ENCODE measurements at places on chromosomes 11 and 22.

GRCh38 chr11:44008088-44008501, 39.7 kb upstream of the ACCSL start:
- no peak for DNase-seq

DNA sequence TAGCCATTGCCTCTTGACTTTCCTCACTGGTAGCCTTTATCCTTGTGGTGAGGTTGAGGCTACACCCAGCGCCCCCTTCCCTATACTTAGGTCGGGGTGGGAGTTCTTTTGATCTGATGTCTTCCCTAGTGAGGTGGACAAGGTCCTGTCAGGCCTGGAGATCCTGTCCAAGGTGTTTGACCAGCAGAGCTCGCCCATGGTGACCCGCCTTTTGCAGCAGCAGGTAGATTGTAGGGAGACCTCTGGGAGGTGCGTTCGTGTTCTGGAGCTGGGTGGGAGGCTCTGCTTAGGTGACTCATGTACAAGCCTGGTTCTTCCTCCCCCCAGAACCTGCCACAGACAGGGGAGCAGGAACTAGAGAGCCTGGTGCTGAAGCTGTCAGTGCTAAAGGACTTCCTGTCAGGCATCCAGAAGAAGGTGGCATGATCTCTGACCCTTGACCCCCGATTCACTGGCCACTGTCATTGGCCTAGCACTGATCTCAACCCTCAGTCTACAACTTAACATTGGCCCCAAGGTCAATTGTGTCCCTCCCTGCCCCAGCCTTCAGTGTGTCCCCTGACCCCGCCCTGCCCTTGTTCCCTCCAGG, 4.9 kb downstream of the INPPL1 start:
- no peak for DNase-seq

DNA sequence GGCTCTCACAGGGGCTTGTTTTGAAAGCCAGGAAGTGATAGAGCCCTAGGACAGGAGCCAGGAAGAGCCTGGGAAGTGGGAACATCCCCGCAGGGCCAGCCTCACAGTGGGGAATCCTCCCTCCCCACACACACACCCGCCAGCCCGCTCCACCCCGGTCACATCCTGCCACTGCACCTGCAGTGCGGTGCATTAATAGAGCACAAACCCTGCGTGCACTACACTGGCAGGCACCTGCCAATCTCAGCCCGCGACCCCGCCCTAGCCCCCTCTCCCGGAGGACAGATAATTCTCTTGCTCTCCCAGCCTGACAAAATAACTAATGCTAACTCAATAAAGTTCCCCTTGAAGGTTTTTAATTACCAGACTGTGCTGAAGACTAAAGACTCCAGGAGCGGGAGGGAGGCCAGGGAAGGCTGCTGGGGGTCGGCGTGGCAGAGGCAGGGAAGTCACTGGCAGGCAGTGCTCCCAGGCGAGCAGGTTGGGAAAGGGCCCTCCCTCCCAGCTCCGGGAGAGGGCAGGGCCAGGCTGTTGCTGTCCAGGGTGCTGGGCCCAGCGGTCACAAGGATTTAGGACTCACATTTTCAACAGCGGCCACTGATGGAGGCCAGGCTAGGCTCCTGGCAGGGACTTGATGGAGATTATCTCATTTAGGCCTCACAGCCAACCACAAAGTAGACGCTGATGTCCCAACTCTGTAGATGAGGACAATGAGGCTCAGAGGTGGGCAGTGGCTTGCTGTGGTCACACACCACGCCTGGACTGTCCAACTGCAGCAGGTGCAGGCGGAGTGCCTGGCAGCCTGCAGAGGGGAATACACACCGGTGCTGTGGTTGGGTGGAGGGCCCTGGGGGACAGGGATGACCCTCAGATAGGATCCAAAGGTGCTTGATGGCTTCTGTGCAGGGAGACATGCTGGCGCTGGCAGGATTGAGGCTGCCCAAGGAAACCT, 23.9 kb upstream of the TCF20 start:
- no peak for DNase-seq

- DNase-seq, result no peak
Observed at GRCh38 chr11:36146437-36146836, 142.8 kb downstream of the COMMD9 start.

GRCh38 chr11:76798671-76799065, 15.5 kb downstream of the TSKU start:
- no peak for DNase-seq

GRCh38 chr11:1473786-1474185, 12.8 kb downstream of the MOB2 start:
- no peak for DNase-seq

GRCh38 chr11:102469196-102469821, 16.7 kb upstream of the TMEM123 start:
- no peak for DNase-seq

DNA sequence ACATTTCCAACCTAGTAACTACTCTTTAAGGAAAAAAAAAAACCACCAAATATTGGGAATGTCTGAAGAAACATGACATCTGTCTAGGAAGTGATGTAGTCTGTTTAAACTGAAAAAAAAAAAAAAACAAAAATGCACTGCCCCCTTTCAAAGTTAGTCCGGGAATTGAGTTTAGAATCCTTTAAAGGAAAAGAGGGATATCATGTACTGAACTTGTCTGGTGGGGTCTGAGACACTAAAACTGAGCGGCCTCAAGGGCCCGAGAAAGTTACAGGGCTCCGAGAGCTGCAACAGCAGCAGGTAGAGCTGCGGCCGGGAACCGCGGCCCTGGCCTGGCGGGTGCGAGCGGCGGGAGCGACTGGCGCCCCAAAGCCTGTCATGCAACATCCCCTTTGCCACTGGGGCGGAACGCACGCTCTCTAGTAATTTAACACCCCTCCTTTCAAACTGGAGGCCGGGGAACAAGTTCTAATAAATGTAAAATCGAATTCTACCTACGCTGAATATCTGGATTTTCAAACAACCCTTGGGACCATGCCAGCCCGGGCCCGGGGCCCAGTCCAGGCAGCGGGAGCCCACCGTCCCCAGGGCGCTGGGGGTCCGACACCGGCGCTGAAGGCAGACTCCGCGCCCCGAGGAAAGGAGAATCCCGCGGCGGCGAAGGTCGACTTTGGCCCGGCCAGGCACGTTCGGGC, 736 bp downstream of the RDX start:
- DNase-seq, result peak; percentile 49

GRCh38 chr11:8357891-8358566, 94.4 kb upstream of the LMO1 start:
- DNase-seq, result no peak

DNA sequence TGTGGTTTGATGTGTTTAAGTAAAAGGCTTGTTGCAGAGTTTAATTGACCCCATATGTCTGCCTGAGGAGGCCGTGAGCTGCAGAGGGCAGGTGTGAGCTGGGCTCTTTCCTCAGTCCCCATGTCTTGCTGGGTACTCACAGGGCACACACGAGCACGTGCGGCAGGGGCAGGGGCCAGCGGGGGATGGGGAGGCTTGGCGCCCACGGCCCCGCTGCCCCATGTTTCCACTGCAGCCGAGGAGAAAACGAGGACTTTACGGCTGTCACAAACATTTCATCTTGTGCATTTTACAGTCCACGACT, 24.7 kb upstream of the CCDC188 start:
- no peak for DNase-seq

- DNase-seq, result no peak
Observed at GRCh38 chr11:109584001-109584972, 162.3 kb downstream of the C11orf87 start.

DNA sequence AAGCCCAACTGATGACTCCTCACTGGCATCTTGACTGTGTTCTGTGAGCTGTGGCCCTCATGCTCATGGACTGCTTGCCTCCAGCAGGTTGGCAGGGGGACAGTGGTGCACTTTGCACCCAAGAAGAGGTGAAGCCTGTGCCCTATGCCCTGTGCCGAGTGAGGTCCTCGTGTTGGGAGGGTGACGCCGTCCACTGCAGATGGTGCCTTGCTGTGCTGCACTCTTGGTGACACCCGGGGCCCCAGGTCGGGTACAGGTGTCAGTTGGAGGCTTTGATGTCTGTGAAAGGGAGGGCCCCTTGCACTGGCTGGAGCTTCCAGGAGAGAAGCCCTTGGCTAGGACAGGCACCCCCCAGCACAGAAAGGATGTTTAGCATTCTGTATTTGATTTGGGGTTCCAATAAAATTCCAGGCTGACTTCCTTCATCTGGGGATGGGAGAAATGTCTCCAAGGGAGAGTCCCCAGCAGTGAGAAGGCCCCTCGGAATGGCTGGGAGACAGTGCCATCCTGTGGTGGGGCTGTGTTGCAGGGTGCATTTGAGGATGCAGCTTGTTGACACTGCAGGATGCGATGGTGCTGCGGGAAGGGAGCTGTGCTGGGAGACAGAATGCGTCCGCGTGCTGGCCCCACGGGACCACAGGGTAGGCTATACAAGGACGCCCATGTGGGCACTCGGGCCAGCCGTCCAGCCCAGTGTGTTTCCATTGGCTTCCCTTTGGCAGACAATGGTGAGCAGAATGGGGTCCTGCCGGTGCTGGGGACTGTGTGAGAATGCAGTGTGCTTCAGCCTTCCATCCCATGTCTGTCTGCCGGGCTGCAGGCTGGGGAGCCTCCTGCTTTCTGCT, 2.5 kb upstream of the ZDHHC8 start:
- DNase-seq, result no peak

GRCh38 chr22:35649026-35649553, 844 bp downstream of the APOL6 start:
- no peak for DNase-seq

GRCh38 chr11:85694385-85694980, 8.5 kb upstream of the CCDC89 start:
- DNase-seq, result no peak

DNA sequence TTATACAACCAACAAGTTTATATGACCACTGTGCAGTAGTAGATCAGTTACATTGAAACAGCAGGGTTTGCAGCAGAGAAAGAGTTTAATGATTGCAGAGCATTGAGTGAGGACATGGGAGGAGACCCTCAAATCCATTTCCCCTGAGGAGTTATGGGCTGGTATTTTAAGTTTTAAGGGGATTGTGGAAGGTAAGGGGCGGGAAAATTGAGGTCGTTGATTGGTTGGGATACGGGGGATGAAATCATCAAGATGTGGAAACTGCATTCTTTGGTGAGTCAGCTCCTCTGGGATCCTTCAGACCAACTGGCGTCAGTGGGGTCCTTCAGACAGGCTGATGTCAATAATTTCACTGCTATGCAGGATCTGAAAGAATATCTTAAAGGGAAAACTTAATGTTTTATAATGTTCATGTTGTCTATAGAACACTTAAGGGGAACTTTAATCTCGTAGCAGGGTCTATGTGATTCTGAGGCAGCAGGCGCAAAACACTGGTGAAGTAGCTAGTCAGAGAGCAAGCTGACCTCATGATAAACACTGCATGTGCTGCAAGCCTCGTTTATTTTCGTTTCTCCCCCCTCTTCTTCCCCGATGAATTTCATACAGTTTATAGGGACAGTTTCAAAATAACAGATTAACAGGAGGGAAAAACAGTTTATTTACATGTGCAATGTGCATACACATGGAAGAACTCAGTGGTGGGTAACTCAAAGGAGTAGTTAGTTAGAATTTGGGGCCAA, 17.4 kb upstream of the BACE1-AS start:
- DNase-seq, result no peak
